Upper lobe of right lung (tissue), 1 donor: ENCODE measurements at places on chromosomes 6 and 20. TPM values are rescaled to one million over a fixed set of nuclear protein-coding genes. Genes with fewer than 3 reads are reported as not detected.

Gene C6orf141
- total RNA-seq = 2.1 TPM

Gene PFDN6
- 39.3 TPM for total RNA-seq

Gene JPH2
- total RNA-seq = 7.9 TPM

Gene SLC16A10
- 12.3 TPM for total RNA-seq

DNA sequence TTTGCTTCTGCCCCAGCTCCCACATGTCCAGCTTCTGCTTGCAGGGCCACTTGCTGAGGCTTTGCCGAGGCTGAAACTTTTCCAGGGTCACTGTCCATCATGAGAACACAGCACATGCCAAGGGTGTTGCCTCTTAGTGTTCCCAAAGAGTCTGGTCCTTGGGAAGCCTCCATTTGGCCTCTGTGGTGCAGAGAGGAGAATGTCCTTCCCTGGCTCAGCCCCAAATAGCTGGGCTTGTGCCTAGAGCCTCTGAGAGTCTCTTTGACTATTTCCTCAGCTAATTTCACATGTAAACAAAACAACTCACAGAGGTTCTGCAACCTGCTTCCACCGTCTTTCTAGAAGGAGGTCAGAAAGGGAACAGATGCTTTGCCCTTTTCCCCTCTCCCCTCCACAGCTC is 40.4 kb upstream of the RAB23 start:
- peak overlapping the region; percentile 42 for H3K27ac ChIP-seq
- DNase-seq = no peak
- H3K4me3 ChIP-seq = no peak overlapping the region

- H3K36me3 ChIP-seq = no peaks in the 10 kb centered on the region
- no peaks in the 10 kb centered on the region for H3K4me1 ChIP-seq
- no peak overlapping the region for H3K4me3 ChIP-seq
- no peaks in the 10 kb centered on the region for H3K27me3 ChIP-seq
- no peak overlapping the region for H3K27ac ChIP-seq
- no peak for DNase-seq
Observed at GRCh38 chr6:151975795-151976194, 168.3 kb downstream of the ESR1 start.

DNA sequence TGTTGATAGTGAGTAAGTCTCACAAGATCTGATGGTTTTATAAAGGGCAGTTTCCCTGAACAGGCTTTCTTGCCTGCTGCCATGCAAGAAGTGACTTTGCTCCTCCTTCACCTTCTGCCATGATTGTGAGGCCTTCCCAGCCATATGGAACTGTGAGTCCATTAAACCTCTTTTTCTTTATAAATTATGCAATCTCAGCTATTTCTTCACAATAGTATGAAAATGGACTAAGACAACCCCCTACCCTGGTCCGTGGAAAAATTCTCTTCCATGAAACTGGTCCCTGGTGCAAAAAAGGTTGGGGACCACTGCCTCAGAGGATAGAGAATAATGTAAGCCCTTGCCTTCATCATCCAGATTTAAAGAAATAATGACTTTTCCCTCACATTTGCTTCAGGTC is 861.3 kb downstream of the QKI start:
- H3K4me1 ChIP-seq = no peaks in the 10 kb centered on the region
- no peaks in the 10 kb centered on the region for H3K36me3 ChIP-seq
- no peak overlapping the region for H3K27ac ChIP-seq
